NCI-H1092 (cell line): ENCODE measurements at places on chromosomes 5 and 9.

GRCh38 chr5:8848997-8849594 is 696.8 kb downstream of the SEMA5A start:
- DNase-seq = no peak

GRCh38 chr5:36495611-36496010 is 110.8 kb upstream of the SLC1A3 start:
- no peak for DNase-seq

- DNase-seq = no peak
Measured at GRCh38 chr5:96458176-96458575, 25.1 kb upstream of the PCSK1 start.

GRCh38 chr5:177064500-177065277 is 22.0 kb upstream of the FGFR4 start:
- DNase-seq = no peak
